ENCODE measurements at places on chromosomes 12 and 14.

DNA sequence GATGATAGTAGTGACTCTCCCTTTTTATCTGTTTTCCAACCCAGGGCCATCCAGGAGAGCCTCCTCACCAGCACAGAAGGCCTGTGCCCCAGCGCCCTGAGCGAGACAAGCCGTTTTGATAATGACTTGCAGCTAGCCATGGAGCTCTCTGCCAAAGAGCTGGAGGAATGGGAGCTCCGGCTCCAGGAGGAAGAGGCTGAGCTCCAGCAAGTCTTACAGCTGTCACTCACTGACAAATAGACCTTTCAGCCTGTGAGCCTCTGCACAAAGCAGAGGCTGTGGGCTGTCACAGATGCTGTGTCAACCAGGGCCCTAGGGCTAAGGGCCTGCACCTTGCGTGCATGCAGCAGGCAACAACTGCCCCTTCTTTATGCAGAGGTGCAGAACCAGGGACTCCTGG, 11.0 kb downstream of the C12orf76 start:
- no peak for DNase-seq

GRCh38 chr12:34398366-34398705, 376.0 kb downstream of the ALG10 start:
- no peak for DNase-seq

DNA sequence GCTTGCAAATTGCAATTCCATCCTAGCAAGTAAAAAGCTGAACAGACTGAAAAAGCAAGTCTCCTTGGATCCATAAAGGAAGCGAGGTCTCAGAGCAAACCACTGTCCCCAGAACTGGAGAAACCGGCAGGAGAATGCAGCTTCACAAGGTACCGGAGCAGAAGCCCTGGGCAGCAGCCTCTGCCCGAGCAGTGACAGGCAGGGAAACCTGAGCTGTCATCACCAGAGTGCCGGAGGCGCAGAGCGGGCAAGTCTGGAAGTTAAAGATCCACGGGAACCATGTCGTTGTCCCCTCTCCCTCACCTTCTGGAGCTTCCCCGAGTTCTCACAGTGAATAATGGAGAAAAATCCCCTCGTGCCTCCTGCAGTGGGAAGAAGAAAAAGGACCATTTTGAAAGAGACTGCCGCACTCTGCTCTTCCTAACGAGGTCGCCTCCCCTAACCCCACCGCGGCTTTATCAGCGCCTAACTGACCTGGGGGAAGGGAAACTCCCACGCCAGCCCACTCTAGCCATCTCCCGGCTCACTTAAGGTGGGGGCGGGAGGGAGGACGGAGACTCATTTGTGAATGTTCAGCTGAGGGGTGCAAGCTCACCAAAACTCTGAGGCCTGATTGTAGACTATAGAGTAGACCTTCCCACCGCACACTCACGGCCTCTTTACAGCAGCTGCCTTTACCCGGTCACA, 27.8 kb downstream of the FBXL14 start:
- DNase-seq, result no peak

DNA sequence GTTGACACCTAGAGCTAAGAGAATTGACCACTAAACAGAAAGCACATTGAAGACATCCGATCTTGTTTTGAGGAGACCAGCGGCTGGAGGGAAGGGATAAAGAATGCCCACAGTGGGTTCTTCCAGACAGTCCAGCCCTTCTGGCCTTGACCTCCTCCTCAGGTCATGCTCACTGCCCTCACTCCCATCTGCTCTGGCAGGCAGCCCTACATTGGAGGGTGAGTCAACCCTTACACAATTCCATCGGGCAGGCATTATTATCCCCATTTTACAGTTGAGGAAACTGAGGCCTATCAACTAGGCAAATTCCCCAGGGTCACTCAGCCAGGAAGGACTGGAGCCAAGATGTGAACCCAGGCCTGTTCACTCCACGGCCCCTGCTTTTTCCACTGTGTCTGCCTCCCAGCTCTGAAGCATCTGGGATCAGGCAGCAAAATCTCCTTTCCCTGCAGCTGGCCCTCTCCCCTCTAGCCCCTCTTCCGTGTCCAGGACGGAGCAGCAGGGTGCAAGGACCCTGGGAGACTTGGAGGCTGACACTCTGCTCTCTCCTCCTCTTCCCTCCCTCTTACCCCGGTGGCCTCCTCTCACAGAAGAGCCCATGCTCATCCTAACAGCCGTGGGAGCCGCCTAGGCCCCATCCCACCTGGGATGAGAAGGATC, 5.3 kb downstream of the SCNN1A start:
- DNase-seq, result no peak

DNA sequence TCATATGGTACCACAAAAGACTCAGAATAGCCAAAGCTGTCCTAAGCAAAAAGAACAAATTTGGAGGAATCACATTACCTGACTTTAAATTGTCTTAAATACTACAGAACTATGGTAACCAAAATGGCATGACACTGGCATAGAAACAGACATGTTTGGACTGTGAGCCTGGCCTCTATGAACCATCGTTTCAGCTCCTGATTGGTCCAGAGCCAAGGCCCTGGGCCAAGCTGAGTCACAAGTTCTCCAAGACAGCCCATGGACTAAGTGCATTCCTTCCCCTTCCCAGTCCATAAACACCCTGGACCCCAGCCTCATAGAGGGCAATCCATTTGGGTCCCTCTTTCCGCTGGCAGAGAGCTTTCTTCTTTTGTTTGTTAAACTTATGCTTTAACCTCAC, 12.1 kb upstream of the PRR4 start:
- no peak for DNase-seq

DNA sequence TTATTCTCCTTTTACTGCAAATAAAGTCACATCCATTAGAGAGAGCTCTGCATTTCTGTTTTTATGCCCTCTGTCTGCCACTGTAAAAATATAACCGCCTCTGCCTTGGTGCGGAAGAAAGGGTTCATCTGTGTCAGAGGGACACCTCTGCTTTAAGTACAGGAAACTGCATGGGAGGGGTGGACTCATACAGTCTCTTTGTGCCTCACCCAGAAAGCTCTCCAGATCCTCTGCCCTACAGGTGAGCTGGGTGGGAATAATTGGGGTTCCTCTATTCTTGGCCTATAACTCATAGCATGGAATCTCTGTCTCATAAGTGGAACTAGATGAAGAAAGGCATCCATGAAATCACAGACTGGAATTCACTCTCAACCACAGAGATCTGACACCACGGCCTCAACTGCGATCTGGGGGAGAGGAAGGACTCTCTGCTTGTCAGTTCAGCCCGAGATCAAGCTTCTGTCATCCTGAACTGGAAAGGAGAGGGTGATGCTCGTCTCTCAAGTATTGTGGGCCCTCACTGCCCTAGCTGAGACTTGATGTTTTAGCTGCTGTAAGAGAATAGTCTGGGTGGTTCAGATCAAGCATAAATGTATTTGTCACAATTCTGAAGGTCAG, 702.3 kb downstream of the TMEM121 start:
- DNase-seq, result peak; percentile 72

- DNase-seq, result no peak
These were observed 65.0 kb upstream of the SINHCAF start for GRCh38 chr12:31390991-31391390.

DNA sequence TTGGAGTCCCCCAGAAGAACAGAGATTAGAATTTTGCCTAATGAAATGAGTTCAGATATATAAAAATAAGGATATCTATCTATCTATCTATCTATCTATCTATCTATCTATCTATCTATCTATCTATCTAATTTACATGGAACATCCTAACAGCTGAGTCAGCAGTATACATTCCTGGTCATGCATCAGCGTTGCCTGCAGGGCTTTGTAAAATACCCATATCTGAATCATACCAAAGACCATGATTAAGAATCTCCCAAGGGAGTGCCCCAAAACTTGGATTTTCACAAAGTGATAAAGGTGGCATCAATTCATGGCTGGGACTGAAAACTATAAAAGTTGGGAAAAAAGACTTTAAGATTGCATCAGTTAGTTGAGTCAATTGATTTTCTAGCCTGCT, 32.7 kb upstream of the SYT10 start:
- no peak for DNase-seq

DNA sequence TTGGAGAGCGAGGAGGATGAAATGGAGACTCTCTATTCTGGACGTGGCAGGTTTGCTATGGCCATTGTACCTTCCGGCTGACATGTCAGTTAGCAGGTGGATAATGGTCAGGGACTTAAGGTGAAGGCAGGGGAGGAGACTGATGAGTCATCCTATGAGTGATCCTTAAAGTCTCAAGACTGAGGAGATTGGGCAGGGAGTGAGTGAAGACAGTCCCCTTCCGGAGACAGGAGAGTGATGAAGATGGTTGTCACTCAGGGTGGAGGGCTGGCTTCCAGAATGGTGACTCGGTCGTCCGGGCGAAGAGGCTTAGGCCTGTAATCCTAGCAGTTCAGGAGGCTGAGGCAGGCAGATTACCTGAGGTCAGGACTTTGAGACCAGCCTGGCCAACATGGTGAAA, 49.8 kb upstream of the CCDC63 start:
- no peak for DNase-seq

- DNase-seq, result no peak
These were observed 132.9 kb downstream of the SRGAP1 start for GRCh38 chr12:63977441-63977840.

DNA sequence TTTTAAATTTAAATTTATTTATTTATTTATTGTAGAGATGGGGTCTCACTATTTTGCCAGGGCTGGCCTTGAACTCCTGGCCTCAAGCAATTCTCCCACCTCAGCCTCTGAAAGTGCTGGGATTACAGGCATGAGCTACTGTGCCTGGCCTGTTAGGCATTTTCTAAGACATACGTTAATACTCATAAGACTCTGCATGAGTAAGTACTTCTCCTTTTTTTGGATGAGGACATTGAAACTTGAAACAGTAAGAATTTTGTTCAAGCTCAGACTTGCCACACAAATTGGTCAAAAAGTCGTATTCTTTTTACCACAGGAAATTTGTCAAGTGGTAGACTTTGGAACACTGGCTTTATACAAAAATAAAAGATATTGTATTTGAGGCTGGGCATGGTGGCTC, 187.4 kb upstream of the RASSF8 start:
- DNase-seq, result no peak

GRCh38 chr12:2495417-2496112, 299.2 kb upstream of the FKBP4 start:
- no peak for DNase-seq
